NCI-H2029 (cell line): ENCODE measurements at places on chromosomes 6 and 20.

- no peak for DNase-seq
These were observed 192.2 kb upstream of the LRFN2 start for GRCh38 chr6:40779409-40779808.

DNA sequence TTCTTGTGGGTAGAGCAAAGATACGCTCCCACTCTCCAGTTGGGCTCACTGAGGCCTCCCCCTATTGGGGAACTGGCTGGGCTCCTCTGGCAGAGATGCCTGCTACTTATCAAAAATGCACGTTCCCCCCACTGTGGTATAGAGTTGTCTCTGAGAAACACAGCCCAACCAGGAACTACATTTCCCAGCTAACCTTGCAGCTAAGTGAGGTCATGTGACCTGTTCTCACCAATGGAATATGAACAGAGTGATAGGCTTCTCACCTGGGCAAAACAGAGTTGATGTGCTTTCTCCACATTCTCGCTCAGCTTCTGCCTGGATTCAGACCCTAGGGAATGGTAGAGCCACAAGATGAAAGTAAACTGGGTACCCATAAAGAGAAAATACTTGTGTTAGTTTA lies 49.1 kb upstream of the PTPRT start:
- peak; percentile 30 for DNase-seq

DNA sequence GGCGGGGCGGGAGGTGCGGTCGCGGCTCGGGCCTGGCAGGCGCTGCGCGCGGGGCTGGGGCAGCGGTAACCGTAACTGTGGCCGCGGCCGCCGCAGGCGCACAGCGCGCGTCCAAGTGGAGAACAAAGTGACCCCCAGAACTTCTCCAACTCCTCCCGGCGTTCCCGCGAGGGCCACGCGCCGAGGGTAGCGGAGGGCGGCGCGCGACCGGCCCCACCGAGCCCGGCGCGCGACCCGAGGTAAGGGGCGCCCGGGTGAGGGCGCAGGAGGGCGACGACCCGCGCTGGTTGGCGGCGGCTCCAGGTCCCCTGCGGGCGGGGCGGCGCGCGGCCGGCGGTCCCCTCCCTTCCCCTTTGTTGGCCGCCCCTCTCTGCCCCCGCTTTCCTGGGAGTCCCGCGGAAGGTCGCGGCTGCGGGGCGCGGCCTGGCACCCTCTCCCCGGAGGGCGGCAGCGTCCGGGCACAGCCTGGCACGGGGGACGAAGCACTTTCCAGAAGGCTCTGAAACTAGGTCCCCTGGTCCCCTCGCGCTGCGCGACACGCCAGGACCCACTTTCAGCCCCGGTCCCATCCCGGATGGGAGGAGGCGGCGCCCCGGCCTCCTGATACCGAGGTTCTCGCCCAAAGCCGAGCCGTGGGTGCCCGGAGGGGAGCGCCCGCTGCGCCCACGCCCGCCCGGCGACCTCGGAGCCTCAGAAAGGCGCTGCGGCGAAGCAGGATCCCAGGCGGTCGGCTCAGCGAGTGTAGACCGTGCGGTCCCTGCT lies at the start of gene TIAM2:
TSS of gene TIAM2 (plus strand) at position 62 of the 762 bp plus-strand sequence. CDS start 133,909 bp downstream, outside the sequence.
- DNase-seq, result no peak

- DNase-seq, result no peak
These were observed 51.9 kb upstream of the MCUR1 start for GRCh38 chr6:13866301-13866700.

- no peak for DNase-seq
These were observed 3.8 kb downstream of the ULBP3 start for GRCh38 chr6:150065083-150065482.

DNA sequence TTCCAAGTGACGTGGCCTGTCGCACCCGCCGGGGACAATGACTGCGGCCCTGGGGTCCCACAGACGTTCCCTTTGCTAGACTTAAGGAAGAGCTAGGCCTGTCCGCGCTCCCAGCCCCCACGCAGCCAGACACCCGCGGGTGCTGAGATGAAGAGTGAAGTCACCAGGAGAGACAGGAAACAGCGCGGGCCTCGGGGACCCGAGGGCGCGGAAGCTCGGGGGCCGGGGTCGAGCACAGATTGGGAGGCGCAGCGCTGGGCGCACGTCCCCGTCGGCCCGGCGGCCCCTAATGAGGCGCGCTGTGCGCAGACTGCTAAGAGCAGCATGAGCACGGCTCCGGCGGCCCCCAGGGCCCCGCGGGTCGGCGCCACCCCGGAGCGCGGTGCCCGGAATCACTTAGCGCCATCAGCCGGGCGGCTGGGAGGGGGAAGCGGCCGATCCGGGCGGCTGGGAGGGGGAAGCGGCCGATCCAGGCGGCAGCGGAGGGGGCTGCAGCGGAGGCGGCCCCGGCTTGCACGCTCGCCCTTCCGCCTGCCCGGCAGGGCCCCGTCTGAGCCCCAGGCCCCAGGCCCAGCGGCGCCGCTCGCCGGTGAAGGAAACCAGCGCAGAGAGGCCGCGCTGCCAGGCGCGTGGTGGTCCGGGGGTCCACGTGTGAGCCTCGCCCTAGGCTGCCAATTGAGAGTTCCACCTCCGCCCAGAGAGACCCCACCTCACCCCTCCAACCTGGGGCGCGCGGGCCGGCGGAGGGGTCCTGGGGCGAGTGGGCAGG lies 8.3 kb upstream of the AVP start:
- DNase-seq, result no peak

- peak; percentile 48 for DNase-seq
These were observed 16.9 kb upstream of the PTCRA start for GRCh38 chr6:42898891-42899361.

- no peak for DNase-seq
These were observed 22.9 kb downstream of the C6orf62 start for GRCh38 chr6:24696097-24696496.

GRCh38 chr6:138541823-138542481 lies 42.7 kb upstream of the NHSL1 start:
- no peak for DNase-seq

DNA sequence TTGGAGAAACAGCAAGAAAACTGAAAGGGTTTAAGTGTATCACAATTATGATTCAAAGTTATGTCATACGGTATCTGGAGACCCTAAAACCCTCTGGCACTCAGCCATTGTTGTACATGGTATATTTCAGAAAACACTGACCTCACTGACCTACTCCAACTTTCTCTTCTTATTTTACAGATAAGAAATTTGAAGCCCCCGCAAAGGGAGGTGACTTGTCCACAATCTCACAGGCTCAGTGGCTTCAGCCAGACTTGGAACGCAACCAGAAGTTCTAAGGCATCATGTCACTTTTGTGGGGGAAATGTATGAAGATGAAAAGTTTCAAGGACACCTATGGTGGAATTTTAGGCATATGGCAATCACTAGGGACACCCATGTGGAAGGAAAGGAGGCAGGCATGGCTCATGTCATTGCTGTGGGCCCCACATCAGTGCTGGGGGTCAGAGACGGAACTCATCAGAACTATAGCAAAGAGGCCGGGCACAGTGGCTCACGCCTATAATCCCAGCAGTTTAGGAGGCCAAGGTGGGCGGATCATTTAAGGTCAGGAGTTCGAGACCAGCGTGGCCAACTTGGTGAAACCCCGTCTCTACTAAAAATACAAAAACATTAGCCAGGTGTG lies 5.2 kb upstream of the TRIB3 start:
- DNase-seq, result no peak

DNA sequence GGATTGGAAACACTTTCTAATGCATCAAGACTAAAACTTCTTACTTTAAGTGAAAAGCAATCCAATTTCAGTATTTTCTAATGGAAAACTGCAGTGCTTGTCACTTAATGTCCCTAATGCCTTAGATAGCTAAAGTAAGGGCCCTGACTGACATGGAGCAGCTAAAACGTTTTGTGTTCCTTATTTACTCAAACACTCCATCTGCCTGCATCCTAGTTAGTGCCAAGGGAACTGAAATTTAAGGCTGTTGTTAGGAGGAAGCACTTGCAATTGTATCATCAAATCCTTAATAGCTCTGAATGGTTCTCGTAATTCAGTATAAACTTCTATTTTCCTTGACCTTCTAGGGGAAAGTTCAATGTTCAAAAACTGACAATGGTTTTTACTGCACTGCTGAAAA lies 127.4 kb downstream of the GJA10 start:
- DNase-seq, result peak; percentile 74

DNA sequence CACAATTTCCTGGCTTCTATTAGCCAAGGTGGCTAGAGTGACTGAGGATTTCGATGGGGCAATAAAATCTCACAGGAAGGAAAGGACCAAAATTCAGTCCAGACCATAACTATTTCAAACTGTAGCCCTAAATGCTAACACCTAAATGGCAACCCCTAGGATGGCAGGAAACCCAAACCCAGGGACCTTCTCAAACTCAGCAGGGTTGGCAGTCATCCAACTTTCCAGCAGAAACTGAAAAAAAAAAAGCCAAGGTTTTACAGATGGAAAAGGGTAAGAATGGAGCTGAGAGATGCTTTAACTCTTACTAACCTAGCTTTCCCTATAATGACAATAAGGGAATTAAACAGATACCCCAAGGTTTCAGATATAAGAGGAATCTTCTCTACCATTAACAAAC lies 10.5 kb downstream of the IBTK start:
- no peak for DNase-seq

GRCh38 chr6:38542031-38542430 lies 97.7 kb downstream of the BTBD9 start:
- DNase-seq, result no peak

- no peak for DNase-seq
These were observed 256.9 kb upstream of the RNF24 start for GRCh38 chr20:4272225-4272624.

DNA sequence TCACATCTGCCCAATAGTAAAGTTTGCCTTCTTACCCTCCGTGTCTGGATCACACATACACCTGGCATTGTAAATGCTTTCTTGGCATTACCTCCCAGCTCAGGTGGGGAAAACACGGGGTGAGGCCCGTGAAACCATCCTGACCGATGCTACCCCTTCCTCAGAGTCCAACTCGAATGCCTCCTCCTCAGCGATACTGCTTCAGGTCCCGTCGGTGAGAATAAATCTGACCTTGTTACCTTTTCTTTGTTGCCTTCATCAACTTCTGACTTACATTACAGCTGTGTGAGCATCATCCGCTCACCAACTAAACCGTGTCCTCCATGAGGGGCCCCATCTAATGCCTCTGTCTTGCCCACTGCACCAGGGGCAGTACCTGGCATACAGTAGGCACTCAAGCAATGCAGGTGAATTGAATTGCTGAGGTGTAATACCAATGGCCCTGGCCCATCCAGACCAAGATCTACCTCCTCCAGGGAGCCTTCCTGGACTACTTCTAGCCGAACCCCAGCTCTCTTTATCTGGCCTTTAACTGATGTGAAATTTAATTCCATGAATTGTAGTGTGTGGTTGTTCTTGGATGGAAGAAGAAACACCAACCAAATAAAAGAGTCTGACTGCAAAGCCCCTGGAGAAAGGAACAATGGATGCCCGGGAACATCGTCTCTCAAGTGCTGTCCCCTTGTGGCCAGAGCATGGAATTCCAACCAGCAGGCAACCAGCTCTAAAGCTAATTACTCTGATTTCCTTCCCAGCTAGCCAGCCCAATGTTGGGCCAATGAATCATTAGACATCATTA lies 141.5 kb downstream of the ANKRD60 start:
- DNase-seq, result peak; percentile 55

- DNase-seq, result no peak
These were observed 3.0 kb downstream of the PRSS16 start for GRCh38 chr6:27250277-27251111.

DNA sequence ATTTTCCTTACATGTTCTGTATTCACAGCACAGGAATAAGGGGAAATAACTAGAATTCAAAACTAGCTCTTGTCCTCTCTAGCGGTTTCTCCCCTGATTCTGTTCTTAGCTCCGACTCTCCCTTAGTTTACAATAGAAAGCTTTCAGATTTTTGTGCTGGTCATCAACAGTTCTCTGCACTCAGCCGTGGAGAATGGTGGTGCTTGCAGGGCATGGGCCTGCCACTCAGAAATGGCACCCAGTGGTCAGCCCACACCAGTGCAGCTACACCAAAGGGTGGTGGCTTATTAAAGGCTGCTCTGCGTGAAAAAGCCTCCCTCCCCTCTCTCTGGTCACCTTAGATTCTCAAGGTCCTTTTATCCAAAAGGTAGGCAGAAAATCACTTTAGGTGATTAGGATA lies 123.5 kb downstream of the SASH1 start:
- no peak for DNase-seq

GRCh38 chr6:170271771-170272314 lies 19.0 kb downstream of the DLL1 start:
- DNase-seq, result no peak

GRCh38 chr20:37481610-37482009 lies 39.4 kb upstream of the NNAT start:
- no peak for DNase-seq

- no peak for DNase-seq
These were observed 580.6 kb downstream of the TFAP2A start for GRCh38 chr6:9834233-9834632.

DNA sequence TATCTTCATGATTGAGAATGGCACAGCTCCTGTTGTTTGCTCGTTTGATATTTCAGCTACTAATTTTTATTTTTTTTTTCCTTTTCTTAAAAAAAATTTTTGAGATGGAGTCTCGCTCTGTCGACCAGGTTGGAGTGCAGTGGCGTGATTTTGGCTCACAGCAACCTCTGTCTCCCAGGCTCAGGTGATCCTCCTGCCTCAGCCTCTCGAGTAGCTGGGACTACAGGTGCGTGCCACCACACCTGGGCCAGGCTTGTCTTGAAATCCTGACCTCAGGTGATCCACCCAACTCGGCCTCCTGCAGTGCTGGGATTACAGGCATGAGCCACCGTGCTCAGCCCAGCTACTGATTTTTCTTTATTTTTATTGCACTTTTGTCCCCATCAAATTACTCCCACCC lies 150.2 kb upstream of the SIM1 start:
- no peak for DNase-seq

DNA sequence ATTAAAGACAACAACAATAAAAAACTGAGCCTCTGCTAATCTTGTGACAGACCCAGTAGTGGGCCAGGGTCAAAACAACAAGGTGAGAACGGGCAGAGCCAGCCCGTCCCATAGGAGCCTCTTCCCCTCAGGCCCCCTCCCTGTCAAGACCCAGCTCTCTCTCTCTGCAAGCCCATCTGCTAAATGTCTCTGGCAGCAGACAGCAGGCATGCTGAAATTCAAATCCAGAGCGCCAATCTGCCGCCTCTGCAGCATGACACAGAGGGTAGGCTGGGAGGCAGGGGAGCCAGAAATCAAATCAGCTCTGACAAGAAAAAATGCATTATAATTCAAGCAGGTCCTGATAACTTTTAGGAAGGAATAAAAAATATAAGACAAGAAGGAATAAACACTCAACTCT lies 26.3 kb downstream of the METTL24 start:
- DNase-seq, result no peak

GRCh38 chr6:99333068-99333467 lies 16.4 kb downstream of the FAXC start:
- no peak for DNase-seq

DNA sequence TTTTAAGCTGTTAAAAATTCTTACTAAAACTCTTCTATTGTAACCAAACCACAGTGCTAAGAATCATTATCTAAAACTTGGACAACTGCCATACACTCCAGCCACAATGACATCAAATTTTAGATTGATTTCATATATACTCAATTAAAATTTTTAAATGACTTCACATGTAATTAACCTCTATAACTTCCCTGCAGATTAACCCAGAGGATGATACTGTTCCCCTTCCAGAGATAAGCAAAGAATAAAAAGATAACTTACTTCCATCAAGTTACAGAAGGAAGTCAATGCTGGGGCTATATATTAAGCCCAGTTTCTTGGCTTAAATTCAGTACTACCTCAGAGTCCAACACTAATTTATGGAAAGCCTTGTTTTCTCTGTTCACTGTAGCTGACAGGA lies 71.3 kb downstream of the ARHGAP18 start:
- no peak for DNase-seq

GRCh38 chr6:44439270-44440045 lies 52.0 kb downstream of the CDC5L start:
- no peak for DNase-seq

- no peak for DNase-seq
These were observed 3.8 kb downstream of the TBC1D32 start for GRCh38 chr6:121330516-121330915.
